PC-3 (cell line): ENCODE measurements at places on chromosomes 5 and 9.

DNA sequence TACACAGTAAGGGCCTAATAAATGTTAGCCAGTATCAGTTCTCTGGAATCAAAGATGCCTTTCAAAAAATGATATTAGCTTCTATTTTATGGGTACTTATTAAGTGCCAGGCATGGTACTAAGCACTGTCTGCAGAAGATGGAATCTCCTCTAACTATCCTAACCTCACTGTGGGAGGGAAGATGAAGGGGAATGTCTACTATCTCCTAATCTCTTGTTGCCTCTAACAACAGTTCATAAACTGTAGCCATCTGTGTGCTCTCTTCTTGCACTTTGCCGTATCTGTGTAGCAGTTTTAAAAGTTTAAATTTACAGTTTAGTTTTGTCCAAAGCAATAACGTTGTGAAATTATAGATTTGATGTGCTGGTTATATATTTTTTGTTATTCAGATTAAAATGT, 99.6 kb upstream of the CCDC112 start:
- no peak for DNase-seq

DNA sequence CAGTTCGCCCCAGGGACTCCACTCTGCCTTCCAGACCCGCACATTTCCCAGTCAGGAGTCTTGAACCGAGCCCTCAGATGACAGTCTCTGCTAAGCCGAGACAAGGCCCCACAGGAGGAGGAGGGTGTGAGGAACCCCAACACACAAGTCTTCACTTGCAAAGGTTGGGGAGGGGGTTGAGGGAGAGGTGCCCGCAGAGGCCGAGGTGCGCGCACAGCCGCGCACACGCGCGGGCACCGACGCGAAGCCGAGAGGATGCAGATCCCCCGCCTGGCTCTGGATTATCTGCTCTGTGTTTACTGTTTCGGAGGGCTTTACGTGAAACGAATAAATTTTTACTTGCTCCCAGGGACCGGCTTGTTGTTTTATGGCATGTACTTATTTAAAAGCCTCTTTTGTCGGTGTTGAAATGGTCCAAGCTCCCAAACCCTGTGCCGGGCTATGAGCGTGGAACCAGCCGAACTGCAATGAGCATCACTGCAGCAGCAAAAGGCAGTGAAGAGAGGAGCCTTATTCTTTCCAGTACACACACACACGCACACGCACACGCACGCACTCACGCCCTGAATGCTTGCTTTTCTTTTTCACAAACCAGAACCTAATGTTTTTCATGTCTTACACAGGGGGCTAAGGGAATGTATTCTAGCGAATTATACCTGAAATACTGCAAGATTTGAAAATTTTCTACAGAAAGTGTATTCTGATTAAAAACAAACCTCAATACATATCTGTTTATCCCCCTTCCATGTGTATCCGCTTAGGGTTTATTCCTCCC, 297.7 kb downstream of the PARP8 start:
- no peak for DNase-seq

- peak; percentile 96 for DNase-seq
These were observed at the start of gene LMNB1 for GRCh38 chr5:126776499-126777256. TSS of gene LMNB1 (plus strand) at chr5:126777136. CDS start at chr5:126777509, 373 bp downstream.

DNA sequence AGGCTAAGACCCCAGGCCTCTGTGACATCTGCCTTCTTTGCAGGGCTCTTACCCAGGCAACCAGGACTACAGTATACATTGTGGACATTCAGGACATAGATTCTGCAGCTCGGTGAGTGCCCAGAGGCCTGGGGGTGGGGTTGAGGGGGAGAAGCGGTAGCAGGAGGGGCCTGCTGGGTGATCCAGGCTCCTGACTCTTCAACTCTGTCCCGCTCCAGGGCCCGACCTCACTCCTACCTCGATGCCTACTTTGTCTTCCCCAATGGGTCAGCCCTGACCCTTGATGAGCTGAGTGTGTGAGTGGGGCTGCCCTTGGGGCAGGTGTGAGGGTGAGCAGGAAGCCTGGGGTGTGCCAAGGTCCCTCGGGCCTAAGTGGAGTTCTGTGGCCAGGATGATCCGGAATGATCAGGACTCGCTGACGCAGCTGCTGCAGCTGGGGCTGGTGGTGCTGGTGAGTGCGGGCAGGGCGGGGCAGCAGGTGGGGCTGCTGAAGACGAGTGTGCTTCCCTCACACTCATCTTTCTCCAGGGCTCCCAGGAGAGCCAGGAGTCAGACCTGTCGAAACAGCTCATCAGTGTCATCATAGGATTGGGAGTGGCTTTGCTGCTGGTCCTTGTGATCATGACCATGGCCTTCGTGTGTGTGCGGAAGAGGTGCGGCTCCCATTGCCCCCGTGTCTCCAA, 19.8 kb downstream of the GPRIN1 start:
- no peak for DNase-seq

- no peak for DNase-seq
These were observed 150.9 kb downstream of the FGF18 start for GRCh38 chr5:171570244-171570825.

DNA sequence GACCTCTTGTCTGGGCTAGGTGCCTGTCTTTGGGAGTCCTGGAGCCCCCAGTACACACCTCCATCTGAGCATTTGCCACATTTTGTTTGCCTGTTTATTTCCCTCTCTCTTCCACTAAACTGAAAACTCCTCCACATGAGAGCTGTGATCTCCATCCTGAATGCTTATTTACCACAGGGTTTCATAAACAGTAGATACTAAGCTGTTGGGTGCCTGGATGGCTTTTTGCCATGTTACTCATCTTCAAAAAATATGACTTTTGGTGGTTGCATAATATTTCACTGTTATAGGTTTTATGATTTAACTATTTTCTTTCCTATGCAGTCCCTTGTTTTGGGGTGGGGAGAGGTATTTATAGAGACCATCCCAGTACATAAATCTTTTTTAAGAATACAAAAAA, 99.6 kb downstream of the APBA1 start:
- no peak for DNase-seq

DNA sequence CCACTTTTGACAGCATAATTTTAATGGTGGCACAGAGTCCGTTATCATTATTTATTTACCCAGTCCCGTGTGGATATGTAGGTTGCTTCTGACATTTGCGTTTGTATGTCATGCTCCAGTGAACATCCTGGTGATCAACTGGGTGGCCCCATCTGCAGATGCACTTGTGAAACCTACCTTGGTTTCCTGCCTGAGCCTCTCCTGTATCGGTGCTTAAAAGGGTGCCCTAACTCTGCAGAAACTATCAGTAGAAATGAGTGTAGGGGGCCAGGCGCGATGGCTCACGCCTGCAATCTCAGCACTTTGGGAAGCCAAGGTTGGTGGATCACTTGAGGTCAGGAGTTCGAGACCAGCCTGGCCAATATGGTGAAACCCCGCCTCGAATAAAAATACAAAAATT, 92.1 kb upstream of the IER5L start:
- DNase-seq = no peak

DNA sequence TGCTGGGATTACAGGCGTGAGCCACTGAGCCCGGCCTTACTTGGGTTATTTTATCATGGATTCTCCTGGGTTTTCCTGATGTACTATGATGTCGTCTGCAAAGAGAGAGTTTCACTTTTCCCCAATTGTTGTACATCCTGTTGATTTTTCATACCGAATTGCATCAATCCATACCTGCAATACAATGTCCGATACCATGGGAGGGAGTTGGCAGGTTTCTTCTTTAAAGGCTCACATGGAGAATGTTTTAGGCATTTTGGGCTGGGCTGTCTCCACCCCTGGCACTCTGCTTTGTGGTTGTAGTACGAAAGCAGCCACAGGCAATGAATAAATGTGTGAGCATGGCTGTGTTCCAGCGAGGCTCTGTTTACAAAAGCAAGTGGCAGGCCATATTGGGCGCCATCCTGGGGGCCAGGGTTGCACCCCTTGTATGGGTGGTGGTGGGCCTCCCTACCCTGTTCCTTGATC, 35.1 kb upstream of the EXOC3 start:
- peak; percentile 43 for DNase-seq

DNA sequence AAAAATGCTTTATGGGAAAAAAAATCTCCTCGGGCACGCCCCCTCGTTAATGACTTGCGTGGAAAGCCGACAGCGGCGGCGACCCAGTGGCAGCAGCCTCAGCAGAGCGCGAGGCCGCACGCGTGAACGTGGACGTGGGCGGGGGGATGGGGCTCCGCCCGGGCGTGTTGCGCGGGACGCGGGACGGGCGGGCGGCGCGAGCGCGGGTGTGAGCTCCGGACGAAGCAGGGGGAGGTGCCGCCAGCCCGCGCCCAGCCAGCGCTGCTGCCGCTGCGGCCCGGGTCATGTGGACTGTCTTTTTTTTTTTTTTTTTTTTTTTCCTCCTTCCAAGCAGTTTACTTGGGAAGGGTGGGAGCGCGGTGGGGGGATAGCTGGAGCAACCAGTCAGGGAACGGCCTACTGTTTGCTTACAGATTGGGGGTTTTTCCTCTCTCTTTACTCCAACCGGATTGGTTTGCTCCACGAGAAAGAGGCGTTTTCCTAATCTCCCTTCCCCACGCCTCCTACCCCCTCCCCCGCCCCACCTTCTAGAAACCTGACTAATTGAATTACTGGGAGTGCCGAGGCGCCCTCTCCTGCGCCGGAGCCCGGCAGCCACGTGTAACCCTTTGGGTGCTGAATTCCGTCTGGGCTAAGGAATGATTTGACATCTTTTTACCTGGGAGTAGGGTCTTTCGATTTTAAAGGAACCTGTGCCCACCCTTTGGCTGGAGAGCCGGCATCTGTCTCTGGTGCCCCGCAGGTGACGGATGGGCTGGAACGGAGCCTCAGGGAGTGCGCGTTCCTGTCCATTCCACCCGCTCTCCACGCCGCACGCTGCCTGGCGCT, 1.7 kb upstream of the EFNA5 start:
- peak; percentile 96 for DNase-seq
